ENCODE measurements at places on chromosomes 2 and 18. TPM values are rescaled to one million over a fixed set of nuclear protein-coding genes. Genes with fewer than 3 reads are reported as not detected.

The ARID5A gene
- total RNA-seq, result 3.0 TPM

The TRIM43 gene
- not detected for total RNA-seq

The TNFAIP6 gene
- 41.6 TPM for total RNA-seq

The SOX11 gene
- 11.9 TPM for total RNA-seq

The TMEM200C gene
- total RNA-seq, result not detected

The MAP2 gene
- total RNA-seq, result 0.59 TPM
